GM23248 (cell line): ENCODE measurements at places on chromosomes 16 and 17.

DNA sequence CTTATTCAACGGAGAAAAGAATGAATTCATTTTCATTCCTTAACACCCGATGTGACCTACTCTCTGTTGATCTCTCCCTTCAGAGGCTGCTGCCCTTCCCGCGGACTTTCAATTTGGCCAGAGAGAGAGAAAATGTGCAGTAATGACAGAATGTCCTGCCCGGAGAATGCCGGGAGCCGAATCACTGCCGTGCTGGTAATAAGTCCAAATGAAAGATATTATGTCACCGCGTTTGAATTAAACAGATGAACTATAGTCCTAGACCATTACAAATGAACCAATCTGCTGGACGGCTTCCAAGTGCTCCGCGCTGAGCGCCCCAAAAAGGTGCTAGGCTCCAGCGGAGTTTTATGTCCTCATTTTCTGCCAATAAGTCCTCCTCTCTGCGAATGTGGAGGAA is 14.7 kb upstream of the C16orf82 start:
- DNase-seq, result no peak

GRCh38 chr16:74472010-74472409 is 50.7 kb upstream of the CLEC18B start:
- no peak for DNase-seq

DNA sequence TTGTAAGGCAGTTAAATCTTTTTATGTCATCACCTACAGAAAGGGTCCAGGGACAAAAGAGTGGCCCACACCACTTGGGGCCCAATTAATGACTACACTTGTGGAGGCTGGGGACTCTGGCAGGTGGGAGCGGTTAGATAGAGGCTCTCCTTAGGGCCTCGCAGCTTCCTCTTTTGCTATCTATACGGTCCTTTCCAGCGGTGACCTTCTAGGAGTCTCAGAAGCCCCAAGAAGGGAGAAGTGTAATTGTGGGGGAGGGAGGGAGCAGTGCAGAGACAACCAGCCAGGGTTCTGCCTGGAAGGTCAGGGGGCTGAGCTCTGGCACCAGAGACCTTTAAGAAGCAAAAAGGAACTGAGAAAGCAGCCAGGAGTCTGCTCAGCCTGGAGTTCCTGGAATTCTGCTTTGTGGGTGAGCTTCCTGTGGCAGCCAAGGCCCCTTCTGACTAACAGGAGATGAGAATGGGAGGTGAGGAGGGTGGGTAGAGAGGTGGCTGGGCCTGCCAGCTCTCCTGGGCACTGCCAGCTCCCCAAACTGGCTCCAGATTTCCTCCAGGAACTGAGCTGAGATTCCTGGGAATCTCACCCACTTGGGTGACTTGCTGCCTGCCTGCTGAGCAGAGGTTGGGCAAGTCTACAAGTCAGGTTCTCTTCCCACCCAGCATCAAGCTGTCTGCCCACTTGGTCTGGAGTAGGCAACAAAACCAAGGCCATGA is 16.3 kb upstream of the MAP3K14 start:
- DNase-seq, result peak; percentile 43

DNA sequence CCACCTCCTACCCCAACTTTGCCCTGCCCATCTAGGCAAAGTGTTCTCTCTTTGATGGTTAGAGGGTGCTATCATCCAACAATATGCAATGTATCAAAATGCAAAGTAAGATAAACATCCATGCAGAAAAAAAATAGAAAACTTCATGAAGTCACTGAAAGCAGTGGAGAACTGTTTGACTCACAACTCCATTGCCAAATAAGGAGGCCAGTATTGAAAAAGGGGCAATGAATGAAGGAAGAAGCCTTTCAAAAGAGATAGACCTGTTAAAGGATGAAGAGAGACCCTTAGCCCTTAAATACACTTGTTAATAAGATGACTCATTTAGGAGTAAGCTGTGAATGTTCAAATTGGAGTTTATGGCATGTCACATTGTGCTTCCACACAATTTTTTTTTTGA is 13.0 kb downstream of the FA2H start:
- DNase-seq, result no peak

- no peak for DNase-seq
These were observed 2.3 kb downstream of the ALYREF start for GRCh38 chr17:81888988-81889595.

DNA sequence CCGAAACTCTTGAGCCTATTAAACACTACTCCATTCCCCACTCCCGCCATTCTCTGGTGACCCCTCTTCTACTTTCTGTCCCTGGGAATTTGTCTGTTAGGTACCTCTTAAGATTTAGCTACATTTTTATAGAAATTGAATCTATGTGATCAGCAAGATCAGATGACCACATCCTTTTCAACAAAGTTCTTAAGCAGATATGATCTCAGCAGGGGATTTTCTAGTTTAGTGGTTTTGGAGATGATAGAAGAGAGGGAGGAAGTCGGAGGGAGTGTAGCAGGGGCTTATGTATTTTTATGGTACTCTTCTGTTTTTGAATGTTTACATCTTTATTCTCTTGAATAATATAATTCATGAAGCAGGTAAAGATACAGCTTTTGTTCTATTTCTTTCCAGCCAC is 40.8 kb downstream of the RPA1 start:
- DNase-seq, result no peak

DNA sequence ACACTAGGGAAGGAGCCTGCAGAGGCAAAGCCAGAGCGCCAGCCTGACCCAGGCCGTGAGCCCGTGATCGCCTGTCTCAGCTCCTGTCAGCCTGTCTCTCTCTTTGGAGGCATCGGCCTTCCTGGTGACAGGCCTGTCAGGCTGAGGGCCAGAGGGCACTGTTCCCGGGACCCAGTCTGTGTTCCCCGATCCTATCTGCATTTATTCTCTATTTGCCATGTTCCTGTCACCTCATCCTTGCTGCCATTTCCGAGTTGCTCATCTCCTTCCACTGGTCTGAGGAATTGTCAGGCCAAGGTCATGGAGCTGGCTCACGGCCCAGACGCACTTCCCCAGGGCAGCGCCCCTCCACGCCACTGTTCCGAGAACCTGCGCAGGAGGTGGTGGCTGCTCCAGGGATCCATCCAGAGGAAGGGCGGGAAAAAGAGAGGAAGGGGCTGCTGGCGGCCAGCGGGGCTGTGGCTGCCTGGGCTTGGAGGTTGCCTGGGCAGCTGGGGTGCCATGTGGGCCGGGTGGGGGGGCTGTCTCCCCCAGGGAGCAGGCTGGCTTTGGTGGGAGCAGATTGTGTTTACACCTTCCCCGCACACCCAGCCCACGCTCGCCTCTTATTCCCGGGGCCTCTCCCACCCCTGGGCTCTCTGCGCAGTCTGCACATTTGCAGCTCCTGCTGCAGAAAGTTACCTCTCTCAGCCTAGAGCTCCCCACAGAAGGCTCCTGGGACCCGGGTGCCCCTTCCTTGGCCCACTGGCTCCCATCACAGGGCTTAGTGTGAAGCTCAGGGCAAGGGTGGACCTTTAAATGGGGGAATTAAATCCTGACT is 4.9 kb downstream of the PRCD start:
- no peak for DNase-seq

DNA sequence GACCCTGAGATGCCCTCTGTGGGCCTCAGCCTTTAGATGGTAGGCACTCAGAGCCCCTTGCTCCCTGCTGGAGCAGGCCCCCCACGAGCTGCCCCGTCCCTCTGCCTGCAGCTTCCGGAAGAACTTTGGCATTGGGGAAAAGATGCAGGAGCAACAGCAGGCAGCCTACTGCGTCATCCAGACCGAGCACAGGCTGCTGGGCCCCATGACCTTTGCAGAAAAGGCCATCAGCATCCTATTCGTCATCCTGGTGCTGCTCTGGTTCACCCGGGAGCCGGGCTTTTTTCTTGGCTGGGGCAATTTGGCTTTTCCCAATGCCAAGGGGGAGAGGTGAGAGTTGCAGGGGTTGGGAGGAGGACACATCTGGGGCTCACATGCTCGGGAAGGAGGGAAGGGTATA is 12.7 kb upstream of the FOXN1 start:
- DNase-seq, result peak; percentile 63

- peak; percentile 51 for DNase-seq
These were observed 17.1 kb upstream of the C17orf113 start for GRCh38 chr17:42067371-42068091.

DNA sequence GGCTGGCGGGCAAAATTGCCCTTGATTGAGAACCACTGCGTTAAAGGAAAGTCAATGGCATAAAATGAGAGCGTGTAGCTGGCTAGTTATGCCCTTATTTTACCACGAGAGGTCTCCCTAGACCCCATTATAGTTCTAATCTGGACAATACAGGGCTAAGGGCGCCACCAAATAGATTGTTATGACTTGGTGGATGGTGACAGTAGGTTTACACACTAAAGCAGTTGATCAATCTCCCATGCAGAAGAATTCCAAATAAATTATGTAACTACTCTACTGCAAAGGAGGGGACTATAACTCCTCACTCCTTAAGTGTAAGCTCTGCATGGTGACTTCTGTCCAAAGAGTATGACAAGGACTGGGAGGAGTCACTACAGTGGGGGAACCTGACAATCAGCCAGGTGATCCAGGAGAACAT is 20.4 kb upstream of the YPEL2 start:
- DNase-seq, result peak; percentile 74

GRCh38 chr16:23949630-23950290 is 114.0 kb downstream of the PRKCB start:
- no peak for DNase-seq

GRCh38 chr16:1940273-1941161 is 2.5 kb downstream of the MSRB1 start:
- DNase-seq, result no peak

GRCh38 chr17:69539781-69540319 is 125.4 kb downstream of the MAP2K6 start:
- DNase-seq, result peak; percentile 42
